CD8-positive, alpha-beta memory T cell (primary cell): ENCODE measurements at places on chromosomes 7 and 10.

DNA sequence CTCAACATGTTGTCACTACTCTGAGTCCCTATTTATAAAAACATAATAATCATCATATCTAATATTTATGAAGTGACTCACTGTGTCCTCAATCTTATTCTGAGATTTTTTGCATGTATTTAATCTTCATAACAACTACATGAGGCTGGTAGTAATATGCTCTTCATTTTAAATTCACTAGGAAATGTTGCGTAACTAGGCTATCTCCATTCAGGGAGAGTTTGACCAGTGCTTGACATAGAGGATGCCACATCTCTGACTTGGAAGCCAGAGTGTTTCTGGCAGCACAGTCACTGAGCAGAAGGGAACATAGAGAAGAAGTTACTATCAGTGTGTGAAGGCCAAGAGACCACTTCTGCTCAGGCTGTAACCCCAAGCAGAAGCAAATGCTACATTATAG, 88.9 kb downstream of the FAM13C start:
- no peak for DNase-seq

DNA sequence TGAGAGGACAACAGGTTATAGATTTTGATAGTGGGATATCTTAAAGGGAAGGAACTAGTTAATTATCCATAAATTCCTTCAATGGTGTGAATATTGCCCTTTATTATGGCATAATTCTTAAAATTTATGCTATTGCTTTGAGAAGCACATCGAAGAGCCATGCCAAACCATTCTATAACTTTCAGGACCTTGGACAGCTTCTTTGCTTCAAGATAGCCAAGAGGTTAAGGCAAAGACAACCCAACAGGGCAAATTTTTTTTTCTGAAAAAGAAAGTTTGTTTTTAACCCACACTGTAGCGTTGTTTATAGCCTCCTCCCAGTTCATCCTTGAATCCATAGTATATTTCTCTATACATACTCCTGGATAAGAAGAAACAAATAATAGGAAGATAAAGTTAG, 103.2 kb downstream of the NRG3 start:
- DNase-seq = no peak

- DNase-seq = no peak
Measured at GRCh38 chr7:139909379-139910050, 80.5 kb downstream of the TBXAS1 start.

GRCh38 chr7:145106001-145106400, 270.1 kb upstream of the TPK1 start:
- DNase-seq = no peak

GRCh38 chr7:51010534-51010933, 227.8 kb upstream of the GRB10 start:
- DNase-seq = no peak

GRCh38 chr10:32227802-32228201, 119.2 kb downstream of the EPC1 start:
- no peak for DNase-seq

DNA sequence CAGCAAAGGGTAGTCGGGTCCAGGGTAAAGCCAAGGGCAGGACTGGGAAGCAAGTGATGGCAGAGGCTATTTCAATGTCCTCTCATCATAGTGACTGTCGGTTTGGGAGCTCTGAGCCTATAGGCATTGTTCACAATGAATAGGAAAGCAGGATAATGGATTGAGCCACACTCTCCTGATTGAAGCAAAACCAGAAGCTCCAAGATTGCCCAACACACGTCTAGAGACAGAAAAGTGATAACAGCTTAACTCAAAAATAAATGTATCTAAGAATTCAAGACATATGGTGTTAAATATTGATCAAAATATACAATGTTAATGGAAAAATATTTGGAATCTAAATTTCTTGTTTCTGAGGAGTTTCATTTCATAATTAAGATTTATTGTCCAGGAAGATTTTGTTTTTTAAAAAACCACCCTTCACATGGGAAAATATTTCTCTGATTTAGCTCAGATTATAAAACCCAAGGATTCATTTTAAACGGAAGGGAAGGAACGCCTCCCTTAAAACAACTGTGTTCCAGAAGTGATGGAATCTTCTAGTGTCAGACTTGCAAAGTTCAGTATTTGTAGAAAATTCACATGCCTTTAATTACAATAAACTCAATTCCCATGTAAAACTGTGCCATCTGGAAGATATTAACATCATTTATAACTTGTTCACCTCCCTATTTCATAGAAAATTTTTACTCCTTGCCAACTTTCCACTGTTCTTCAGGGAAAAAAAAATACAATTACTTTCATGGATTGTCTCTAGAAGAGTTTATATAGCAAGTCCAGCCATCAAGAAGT, 54.5 kb downstream of the NRP1 start:
- no peak for DNase-seq

GRCh38 chr10:45607276-45607675, 65.3 kb downstream of the ZFAND4 start:
- no peak for DNase-seq

DNA sequence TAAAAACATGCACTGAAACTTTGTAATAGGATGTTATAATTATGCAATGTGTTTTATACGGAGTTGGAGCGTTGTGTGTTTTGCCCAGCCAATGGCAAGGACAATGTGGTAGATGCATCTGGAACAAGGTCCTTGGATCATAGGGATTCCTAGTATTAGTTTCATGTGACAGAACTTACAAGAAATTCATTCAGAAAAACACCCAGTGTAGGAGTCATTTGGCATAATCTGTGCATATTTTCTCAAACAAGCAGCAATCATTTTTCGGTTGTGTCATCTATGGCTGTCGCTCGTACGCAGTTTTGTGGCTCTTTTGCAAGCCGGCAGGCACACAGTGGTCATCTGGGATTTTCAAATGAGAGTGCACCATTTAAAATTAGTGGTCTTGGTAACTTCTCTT, 19.8 kb downstream of the CREB5 start:
- DNase-seq = no peak

DNA sequence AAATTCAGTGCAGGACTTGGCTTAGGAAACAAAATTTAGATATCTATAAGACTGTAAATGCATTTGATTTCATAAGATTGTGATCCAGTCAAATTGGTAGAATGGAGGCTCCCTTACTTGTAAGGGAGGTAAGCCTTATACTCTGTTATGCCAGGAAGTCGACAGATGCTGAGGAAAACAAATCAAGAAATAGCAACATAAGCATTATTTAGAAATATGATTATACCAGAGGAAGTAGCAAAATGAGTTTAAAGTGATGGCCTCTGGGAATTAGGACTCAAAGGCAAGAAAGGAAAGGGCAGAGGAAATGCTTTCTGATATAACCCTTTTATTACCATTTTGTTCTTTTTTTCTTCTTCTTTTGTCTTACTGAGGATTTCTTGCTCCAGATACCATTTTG, 40.5 kb upstream of the MTPAP start:
- no peak for DNase-seq

GRCh38 chr7:50217821-50218281, 86.7 kb upstream of the IKZF1 start:
- DNase-seq = no peak

DNA sequence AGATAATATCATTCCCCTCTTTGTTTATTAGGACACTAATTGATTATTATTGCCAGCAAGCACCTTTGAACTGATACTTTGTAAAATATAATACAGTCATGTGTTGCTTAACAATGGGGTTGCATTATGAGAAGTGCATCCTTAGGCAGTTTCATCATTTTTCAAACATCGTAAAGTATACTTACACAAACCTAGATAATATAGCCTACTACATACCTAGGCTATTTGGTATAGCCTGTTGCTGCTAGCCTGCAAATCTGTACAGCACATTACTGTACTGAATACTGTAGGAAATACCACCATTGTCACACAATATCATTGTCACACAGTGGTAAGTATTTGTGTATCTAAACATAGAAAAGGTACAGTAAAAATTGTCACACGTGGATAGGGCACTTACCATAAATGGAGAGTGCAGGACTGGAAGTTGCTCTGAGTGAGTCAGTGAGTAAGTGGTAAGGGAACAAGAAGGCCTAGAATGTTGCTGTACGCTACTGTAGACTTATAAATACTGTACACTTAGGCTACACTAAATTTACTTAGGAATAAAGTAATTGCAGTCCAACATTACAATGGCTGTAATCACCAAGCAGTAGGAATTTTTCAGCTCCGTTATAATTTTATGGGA, 70.7 kb downstream of the LCOR start:
- no peak for DNase-seq

GRCh38 chr7:130947792-130948580, 214.0 kb upstream of the KLF14 start:
- no peak for DNase-seq

DNA sequence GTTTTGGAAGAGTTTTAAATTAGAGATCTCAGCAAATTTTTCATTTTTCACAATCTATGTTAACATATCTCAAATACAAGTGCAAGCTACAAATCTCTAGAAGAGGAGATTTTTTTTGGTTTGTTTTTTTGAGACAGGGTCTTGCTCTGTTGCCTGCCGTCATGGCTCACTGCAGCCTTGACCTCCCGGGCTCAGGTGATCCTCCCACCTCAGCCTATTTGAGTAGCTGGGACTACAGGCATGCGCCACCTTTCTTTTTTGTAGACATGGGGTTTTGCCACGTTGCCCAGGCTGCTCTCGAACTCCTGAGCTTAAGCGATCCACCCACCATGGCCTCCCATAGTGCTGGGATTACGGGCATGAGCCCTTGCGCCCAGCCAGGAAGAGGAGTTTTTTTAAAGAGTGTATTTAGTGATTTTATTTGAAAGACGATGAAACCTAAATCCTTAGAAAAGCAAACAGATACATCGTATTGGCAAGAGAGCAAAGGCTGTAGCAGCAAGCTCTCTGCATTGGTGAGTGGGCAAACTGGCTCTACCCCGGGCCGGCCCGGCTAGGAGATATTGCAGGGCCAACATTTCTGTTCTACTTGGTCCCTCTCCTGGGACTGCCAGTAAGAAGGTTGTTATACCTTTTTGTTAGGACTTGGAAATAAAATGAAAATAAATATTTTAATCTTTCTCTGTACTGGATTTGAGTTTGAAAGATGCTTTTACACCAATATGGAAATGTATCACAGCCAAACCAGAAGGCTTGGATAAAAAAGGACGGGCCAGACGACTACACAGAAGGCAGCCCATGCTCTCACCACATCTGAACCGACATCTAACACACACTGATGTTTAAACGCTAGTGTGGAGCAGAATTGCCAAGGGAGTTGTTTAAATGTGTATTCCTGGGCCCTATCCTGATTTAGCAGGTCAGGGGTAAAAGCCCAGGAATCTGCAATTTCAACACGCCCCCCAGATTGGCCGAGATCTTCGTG, 49.6 kb upstream of the RHEB start:
- no peak for DNase-seq

GRCh38 chr10:113538151-113538550, 14.7 kb upstream of the HABP2 start:
- DNase-seq = no peak

DNA sequence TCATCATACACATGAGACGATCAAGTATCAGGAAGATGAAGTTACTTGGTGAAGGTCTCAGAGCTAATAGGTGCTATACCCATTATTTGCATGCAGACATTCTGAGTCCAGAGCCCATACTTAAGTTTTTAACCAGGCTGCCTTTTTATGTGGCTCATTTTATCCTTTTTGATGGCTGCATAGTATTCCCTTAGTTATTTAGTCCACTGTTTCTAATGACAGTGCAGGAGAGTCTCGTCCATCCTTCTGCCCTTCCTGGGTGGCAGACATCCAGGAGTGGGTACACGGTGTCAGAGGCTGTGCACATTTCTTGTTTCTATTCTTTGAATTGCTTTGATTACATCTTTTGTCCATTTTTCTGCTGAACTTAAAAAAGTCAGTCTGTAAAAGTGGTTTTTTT, 11.8 kb downstream of the PPP2R2D start:
- DNase-seq = no peak

- DNase-seq = no peak
Measured at GRCh38 chr10:48607356-48608278, 2.7 kb upstream of the ARHGAP22 start.

DNA sequence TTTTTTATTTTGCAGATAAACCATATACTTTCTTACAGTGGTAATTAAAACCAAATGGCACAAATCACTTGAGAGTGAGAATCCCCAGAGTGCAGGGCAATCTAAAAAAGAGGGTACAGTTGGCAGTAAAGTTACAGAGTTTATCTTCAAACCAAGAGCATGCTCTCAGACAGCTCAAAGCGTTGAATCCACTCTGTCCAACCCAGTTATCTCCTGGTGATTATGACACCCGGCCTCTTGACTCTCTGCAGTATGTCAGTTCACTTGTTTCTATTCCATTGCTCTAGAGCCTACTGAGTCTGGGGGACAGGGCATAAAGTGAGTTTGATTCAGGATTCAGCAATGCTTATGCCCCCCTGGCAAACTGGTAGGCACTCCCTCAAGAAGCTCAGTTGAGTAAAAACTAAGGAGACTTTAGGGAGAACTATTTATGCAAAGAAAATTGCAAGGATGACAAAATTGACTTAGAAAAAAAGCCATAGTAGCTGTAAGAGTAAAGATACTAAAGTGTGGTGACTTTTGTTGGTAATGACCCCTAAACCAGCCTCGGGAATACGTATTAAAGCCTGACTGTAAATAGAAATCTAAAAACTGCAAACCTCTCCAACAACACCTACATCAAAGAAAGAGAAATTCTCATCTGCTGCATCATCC, 55.5 kb downstream of the COL1A2 start:
- DNase-seq = no peak

DNA sequence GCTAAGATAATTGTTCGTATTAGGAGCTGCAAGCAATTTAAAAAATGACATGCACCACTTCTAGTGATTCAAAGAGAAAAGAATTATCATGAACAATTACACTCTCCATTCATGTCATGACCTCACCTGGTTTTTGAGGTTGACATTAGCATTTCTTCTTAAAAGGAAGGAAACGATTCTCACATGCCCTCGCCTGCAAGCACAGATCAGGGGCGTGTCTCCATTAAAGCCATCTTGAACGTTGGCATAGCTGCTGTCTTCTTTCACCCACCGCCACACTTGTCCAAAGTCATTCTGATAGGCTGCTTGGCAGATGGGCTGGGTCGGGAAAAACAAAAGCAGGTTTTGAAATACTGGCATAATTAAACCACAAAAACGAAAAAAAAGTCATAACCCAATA, 19.9 kb downstream of the ANKRD22 start:
- peak; percentile 74 for DNase-seq

DNA sequence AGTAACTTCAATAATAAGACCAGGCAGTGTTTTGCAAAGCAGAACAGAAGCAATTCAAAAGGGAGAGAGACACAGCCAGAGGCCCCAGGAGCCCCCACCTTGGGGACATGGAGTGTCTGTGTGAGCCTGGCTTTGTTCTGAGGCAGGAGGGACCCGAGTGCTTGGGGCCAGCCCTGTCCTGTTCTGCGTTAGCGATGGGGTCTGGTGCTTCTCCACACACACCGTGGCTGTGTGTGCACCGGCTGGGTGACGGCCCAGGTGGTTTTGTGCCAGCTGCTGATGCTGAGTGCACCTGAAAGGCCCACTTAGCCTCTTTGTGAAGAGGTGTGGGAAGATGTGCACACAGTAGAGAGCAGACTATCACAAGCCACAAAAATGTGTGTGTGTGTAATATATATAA, 468.9 kb downstream of the DNAJB6 start:
- DNase-seq = peak; percentile 8

DNA sequence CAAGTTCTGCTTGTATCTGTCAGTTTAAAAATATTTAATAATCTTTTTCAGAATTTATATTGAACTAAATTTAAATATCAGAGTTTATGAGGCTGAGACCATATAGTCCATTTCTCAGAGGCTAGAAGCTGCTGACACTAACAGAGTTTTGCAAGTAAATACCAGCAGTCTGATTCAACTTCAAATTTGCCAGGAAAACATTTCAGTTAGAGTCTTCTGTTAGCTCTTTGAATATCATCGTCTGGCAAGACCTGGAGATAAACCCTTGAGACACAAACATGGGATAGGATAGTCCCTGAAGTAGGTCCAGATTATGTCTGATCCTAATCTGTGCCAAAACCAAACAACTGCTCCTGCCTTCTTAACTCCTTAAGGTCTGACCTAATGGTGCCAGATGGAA, 472.8 kb upstream of the STEAP1 start:
- no peak for DNase-seq
